Tibial nerve (tissue), 4 donors: ENCODE measurements at places on chromosomes 12 and 14.

GRCh38 chr12:95439461-95440230 lies 34.3 kb upstream of the METAP2 start:
- no peak overlapping the region for H3K27ac ChIP-seq
- no peak for DNase-seq
- H3K4me3 ChIP-seq: no peak overlapping the region
- H3K27me3 ChIP-seq: no peaks in the 10 kb centered on the region

DNA sequence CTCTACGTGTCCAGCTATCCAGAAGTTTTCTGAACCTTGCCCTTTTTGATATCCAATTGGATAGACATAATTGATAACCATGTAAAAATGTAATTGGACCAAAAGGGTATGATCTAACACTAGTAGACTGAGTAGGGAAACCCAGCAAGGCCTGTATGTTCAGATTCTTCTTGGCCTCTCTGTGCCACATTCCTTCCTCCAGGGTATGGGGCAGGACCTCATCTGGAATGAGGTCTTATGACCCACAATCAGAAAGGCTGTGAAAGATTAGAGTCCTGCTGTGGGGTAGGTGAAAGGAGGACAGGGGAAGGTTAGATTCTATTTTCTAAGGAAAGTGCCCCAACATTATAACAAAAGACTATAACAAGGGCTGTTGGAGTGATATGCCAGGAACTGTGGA lies 51.3 kb upstream of the A2ML1 start:
- no peak overlapping the region for H3K27ac ChIP-seq
- DNase-seq: no peak
- H3K27me3 ChIP-seq: no peaks in the 10 kb centered on the region
- no peaks in the 10 kb centered on the region for H3K36me3 ChIP-seq
- H3K4me1 ChIP-seq: peaks cover 11% of the 10 kb centered on the region
- no peak overlapping the region for H3K4me3 ChIP-seq

- no peak for DNase-seq
- H3K4me3 ChIP-seq: peak overlapping the region; percentile 54
- no peaks in the 10 kb centered on the region for H3K36me3 ChIP-seq
Observed at GRCh38 chr12:45730084-45730347, 510 bp downstream of the ARID2 start.

- DNase-seq: no peak
- H3K36me3 ChIP-seq: no peaks in the 10 kb centered on the region
- H3K27me3 ChIP-seq: peaks cover 36% of the 10 kb centered on the region
- H3K27ac ChIP-seq: no peak overlapping the region
Observed at GRCh38 chr12:98894412-98895085, 249.5 kb downstream of the APAF1 start.

DNA sequence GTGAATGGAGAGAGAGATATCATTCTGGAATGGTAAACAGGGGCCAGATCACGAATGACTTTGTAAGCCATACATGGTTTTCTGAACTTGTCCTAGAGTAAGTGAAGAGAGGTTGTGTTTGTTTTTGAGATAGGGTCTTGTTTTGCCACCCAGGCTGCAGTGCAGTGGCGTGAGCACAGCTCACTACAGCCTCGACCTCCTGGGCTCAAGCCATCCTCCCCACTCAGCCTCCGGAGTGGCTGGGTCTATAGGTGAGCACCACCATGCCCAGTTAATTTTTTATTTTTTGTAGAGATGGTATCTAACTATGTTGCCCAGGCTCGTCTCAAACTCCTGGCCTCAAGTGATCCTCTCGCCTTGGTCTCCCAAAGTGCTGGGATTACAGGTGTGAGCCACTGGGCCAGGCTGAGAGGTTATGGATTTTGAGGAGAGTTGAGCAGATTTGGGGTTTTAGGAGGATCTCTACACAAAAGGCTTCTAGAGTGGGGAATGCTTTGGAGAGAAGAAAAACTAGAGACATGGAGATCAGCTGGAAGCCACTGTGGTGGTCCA lies 19.7 kb upstream of the GPRC5A start:
- H3K4me1 ChIP-seq: no peaks in the 10 kb centered on the region
- H3K36me3 ChIP-seq: no peaks in the 10 kb centered on the region
- H3K4me3 ChIP-seq: no peak overlapping the region

GRCh38 chr12:54197431-54197909 lies 8.7 kb upstream of the SMUG1 start:
- no peaks in the 10 kb centered on the region for H3K36me3 ChIP-seq
- peaks cover 10% of the 10 kb centered on the region for H3K27me3 ChIP-seq
- no peak overlapping the region for H3K4me3 ChIP-seq

- no peaks in the 10 kb centered on the region for H3K27me3 ChIP-seq
- H3K36me3 ChIP-seq: no peaks in the 10 kb centered on the region
- peaks cover 16% of the 10 kb centered on the region for H3K4me1 ChIP-seq
- DNase-seq: no peak
- H3K4me3 ChIP-seq: no peak overlapping the region
Observed at GRCh38 chr14:101709962-101710931, 51.3 kb upstream of the PPP2R5C start.

DNA sequence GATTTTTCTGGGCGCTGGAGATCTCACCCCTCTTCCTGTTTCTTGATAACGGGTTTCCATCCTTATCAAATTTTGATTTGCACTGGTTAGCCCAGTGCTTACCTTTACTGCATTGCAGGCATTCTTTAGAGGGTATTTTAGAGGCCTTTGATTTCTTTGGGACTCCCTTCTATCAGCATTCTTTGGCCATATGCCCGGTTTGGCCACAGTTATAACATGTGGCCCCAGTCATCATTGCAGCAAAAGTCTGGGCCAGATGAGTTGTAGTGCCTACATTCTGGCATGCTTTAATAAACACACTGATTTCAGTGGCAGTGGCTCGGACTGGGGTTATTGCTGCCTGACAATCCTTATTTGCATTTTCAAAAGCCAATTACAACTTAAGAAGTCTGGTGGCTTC lies 82.3 kb downstream of the KCNMB4 start:
- no peaks in the 10 kb centered on the region for H3K27me3 ChIP-seq
- H3K4me1 ChIP-seq: no peaks in the 10 kb centered on the region
- no peak overlapping the region for H3K27ac ChIP-seq
- H3K4me3 ChIP-seq: no peak overlapping the region

- no peaks in the 10 kb centered on the region for H3K27me3 ChIP-seq
- no peaks in the 10 kb centered on the region for H3K36me3 ChIP-seq
- H3K4me1 ChIP-seq: no peaks in the 10 kb centered on the region
- H3K4me3 ChIP-seq: no peak overlapping the region
Observed at GRCh38 chr14:56886471-56887062, 76.3 kb upstream of the OTX2 start.

GRCh38 chr12:42958291-42958674 lies 368.7 kb upstream of the PRICKLE1 start:
- H3K4me3 ChIP-seq: no peak overlapping the region
- no peak for DNase-seq
- no peaks in the 10 kb centered on the region for H3K36me3 ChIP-seq
- H3K4me1 ChIP-seq: peaks cover 13% of the 10 kb centered on the region
- no peak overlapping the region for H3K27ac ChIP-seq

GRCh38 chr12:104709692-104710435 lies 248.2 kb downstream of the SLC41A2 start:
- peaks cover 17% of the 10 kb centered on the region for H3K4me1 ChIP-seq
- H3K27ac ChIP-seq: peak overlapping the region; percentile 63
- DNase-seq: no peak
- H3K27me3 ChIP-seq: no peaks in the 10 kb centered on the region
- H3K36me3 ChIP-seq: no peaks in the 10 kb centered on the region

GRCh38 chr14:53951627-53952303 lies 4.9 kb downstream of the BMP4 start:
- peaks cover 16% of the 10 kb centered on the region for H3K4me1 ChIP-seq
- DNase-seq: no peak
- no peaks in the 10 kb centered on the region for H3K27me3 ChIP-seq

GRCh38 chr14:87811246-87811645 lies 181.7 kb downstream of the GALC start:
- H3K36me3 ChIP-seq: no peaks in the 10 kb centered on the region
- DNase-seq: no peak
- H3K4me1 ChIP-seq: no peaks in the 10 kb centered on the region
- no peak overlapping the region for H3K4me3 ChIP-seq

DNA sequence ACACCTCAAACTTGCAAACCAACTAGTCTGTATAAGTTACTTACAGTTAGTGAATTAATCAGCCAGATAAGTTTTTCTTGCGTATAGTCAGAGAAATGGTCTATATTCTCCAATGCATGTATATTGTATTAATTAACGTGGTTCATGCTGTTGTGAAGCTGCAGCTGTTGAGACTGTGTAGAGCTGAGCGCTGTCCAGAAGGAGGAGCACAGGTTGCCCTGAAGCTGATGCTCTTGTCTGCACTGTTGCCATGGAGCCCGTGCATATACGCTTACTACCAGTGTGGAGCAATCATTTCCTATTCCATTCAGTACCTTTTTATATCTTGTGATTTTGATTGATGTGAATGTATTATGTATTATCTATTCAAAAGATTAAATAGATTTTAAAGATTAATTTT lies 74.3 kb upstream of the ARID2 start:
- DNase-seq: no peak
- H3K4me3 ChIP-seq: no peak overlapping the region
- H3K36me3 ChIP-seq: no peaks in the 10 kb centered on the region
- no peaks in the 10 kb centered on the region for H3K4me1 ChIP-seq
- H3K27ac ChIP-seq: no peak overlapping the region
- no peaks in the 10 kb centered on the region for H3K27me3 ChIP-seq

DNA sequence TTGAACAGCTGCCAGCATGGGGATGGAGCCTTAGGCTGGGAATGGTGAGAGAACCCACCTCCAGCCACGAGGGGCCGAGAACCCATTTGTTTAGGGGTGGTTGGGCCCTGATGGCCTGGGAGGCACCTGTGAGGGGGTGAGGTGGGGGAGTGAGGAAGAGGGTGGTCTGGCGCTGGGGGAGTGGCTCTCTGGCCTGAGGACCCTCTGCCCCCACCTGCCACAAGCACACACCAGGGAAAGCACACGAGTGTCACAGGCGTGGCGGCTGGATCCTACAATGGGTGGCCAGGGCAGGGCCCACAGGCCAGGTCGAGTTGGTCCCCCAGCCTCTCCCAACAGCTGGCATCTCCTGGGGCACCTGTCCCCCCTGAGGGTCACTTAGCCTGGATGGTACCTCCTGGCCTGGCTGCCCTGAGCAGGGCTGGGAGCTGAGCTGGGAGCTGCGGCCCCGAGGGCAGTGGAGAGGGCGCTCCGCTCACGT lies 340.5 kb downstream of the TMEM121 start:
- DNase-seq: no peak
- no peaks in the 10 kb centered on the region for H3K27me3 ChIP-seq
- H3K36me3 ChIP-seq: no peaks in the 10 kb centered on the region
- no peak overlapping the region for H3K4me3 ChIP-seq
- H3K4me1 ChIP-seq: no peaks in the 10 kb centered on the region
- H3K27ac ChIP-seq: no peak overlapping the region

DNA sequence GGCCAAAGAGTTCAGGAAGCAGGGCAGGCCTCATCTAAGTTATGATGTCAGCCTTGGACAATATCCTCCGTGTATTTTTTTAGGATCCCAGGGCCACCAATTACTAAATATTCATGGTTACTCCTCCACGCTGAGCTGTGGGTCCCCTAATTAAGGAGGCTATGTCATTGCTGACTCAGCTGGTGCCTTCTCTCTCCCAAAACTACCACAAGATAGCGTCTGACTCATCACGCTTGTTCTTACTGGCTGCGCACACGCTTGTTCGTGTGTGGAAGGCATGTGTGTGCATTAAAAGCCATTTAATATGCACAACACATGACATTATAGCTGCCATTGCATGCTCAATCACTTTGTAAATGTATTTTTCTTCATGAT lies 78.3 kb downstream of the GSC start:
- H3K36me3 ChIP-seq: no peaks in the 10 kb centered on the region
- no peak for DNase-seq
- no peaks in the 10 kb centered on the region for H3K27me3 ChIP-seq
- H3K4me3 ChIP-seq: no peak overlapping the region

- H3K4me3 ChIP-seq: no peak overlapping the region
- H3K27me3 ChIP-seq: peaks cover 4% of the 10 kb centered on the region
- no peak for DNase-seq
- H3K36me3 ChIP-seq: no peaks in the 10 kb centered on the region
Observed at GRCh38 chr12:3355378-3355900, 135.6 kb upstream of the PRMT8 start.

GRCh38 chr14:72892879-72893635 lies 844 bp downstream of the DPF3 start:
- H3K4me3 ChIP-seq: peak overlapping the region; percentile 65
- H3K27me3 ChIP-seq: no peaks in the 10 kb centered on the region
- no peaks in the 10 kb centered on the region for H3K4me1 ChIP-seq
- H3K36me3 ChIP-seq: no peaks in the 10 kb centered on the region
- DNase-seq: no peak

GRCh38 chr14:100375963-100376735 lies 53.0 kb downstream of the SLC25A47 start:
- peak within 1 kb of the TSS; percentile 89 for H3K27ac ChIP-seq
- H3K27me3 ChIP-seq: no peaks in the 10 kb centered on the region
- DNase-seq: peak; percentile 90
- no peaks in the 10 kb centered on the region for H3K4me1 ChIP-seq

- no peaks in the 10 kb centered on the region for H3K4me1 ChIP-seq
- DNase-seq: peak; percentile 15
- peak overlapping the region; percentile 93 for H3K4me3 ChIP-seq
Observed at GRCh38 chr14:31419967-31420318, 407 bp downstream of the HEATR5A start.
